ENCODE measurements at places on chromosomes 2 and 18. TPM values are rescaled to one million over a fixed set of nuclear protein-coding genes. Genes with fewer than 3 reads are reported as not detected.

- no peak for DNase-seq
Observed at GRCh38 chr2:3302751-3303582, 74.7 kb downstream of the EIPR1 start.

Gene TNFRSF11A
- polyA plus RNA-seq = 4.1 TPM

Gene EVX2
- 1.3 TPM for polyA plus RNA-seq

- DNase-seq = no peak
Observed at GRCh38 chr2:88757025-88757424, 65.6 kb downstream of the RPIA start.

Gene CTAGE1
- polyA plus RNA-seq = 0.60 TPM

DNA sequence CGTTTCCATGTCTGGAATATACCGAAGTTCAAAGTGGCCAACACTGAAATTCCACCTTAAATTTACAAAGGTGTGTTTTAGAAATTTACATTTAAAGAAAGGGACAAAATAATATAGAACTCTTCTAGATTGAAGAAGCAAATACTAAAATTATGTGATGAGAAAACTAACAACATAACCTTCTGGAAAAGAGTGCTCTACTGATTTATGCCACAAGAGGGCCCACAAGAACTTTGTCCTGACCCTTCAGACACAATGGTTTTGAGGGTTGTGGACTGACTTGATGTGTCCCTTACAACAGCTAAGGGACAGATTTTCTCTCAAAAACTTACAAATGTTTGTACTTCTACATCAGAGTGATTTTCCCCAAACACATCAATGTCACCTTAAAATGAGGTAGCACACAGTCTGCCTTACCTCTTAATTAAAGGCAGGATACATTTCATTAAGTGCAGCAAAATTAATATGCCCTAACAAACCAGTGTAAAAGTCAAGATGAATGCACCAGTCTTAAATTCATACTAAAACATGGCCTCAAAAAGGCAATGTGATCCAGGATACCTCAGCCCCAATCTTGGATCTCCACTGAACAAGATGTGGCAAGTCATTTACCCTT is 36.2 kb downstream of the EIF2AK3 start:
- DNase-seq = peak; percentile 75

GRCh38 chr18:42752916-42753315 is 362.6 kb downstream of the RIT2 start:
- DNase-seq = no peak

DNA sequence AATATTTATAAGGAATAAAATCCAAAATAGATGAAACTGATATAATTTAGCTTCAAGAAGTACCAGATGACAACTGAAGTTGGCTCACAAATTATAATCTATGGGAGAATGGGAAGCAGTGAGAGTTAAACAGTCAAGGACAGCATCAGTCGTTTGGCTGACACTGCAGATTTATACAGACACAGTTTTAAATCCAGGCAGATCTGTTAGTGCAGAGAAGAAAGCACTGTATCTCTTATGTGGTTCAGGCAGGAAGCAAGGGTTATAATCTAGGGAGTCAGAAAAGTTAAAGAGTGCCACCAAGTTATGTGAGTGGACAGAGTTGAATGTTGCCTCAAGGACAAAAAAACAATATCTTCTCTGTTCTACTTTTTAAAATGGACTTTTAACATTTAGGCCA is 880.2 kb downstream of the TSN start:
- no peak for DNase-seq

DNA sequence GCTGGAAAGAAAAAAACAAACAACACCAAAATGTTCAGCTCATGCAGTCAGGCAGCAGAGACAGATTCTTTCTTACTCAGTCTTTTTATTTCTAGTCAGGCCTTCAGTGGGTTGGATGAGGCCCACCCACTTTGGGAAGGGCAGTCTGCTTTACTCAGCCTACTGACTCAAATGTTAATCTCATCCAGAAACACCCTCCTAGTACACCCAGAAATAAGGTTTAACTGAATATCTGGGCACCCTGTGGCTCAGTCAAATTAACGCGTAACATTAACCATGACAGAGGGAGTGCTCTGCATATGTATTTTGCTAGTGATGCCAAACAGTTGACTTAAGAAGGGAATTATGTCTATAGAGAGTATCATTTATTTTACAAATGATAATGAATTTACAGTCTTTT is 401.6 kb downstream of the PARD3B start:
- DNase-seq = no peak

DNA sequence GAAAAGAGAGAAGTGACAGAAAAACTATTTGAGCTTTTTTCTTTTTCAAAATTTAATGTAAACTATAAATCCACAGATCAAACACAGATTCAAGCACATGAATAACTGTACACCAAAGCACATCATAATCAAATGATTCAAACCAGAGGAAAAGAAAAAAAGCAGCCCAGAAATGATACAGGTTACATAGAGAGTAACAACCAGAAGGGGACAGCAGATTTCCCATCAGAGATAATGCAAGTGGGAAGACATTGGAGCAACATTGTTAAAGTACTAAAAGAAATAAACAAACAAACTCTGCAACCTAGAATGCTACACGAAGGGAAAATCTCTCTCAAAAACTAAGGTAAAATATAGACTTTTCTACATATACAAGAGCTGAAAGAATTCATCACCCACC is 34.5 kb downstream of the CMPK2 start:
- DNase-seq = no peak

- no peak for DNase-seq
Observed at GRCh38 chr2:230823264-230823964, 41.3 kb upstream of the ITM2C start.

DNA sequence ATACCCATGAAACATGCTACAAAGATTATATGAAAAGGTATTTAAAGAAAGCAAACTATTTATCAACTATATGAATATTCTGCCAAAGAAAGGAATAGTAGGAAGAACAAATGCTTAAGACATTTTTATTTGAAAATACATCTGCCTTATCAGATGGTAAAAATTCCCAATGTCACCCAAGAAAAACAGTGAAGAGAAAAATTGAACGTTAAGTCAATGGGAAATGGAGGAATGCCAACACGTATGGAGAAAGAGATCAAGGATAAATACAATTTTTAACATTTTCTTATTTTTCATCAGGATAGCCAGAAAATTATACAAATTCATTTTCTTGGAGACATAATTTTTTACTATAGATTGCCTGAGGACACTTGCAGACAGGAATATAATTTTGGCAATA is 394.2 kb downstream of the ZEB2 start:
- no peak for DNase-seq

Gene ANKRD36B
- polyA plus RNA-seq = 34.2 TPM
